ENCODE measurements at places on chromosomes 16 and 17. TPM values are rescaled to one million over a fixed set of nuclear protein-coding genes. Genes with fewer than 3 reads are reported as not detected.

Gene ZP2
- not detected for total RNA-seq

Gene GFAP
- not detected for total RNA-seq

Gene ENPP7
- not detected for total RNA-seq

Gene KRT36
- not detected for total RNA-seq

Gene CLDN9
- total RNA-seq: not detected

GRCh38 chr17:36185416-36185815 lies 9.0 kb upstream of the TBC1D3B start:
- H3K27ac ChIP-seq: no peak overlapping the region
- no peak overlapping the region for H3K4me3 ChIP-seq
- H3K4me1 ChIP-seq: peaks cover 17% of the 10 kb centered on the region
- no peaks in the 10 kb centered on the region for H3K36me3 ChIP-seq

DNA sequence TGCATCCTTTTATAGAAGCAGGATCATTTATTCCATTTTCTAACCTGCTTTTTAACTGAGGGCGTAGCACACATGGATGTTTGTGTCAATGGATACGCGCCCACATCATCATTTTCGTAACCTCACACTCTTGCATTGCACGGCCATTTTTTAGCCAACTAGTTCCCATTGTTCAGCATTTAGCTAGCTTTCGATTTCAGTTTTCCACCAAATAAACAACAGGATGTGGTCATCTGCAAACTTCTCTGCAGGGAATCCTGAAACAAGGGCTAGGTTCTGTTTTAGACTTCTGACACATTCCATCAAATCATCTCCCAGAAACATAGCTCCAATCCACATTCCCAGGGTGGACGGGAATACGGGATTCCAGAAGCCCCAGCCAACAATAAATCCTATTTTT lies 6.4 kb downstream of the CYB561 start:
- H3K4me3 ChIP-seq: peak overlapping the region; percentile 61
- no peak for DNase-seq
- peaks cover 7% of the 10 kb centered on the region for H3K27me3 ChIP-seq
- H3K4me1 ChIP-seq: peaks cover 21% of the 10 kb centered on the region
- no peaks in the 10 kb centered on the region for H3K36me3 ChIP-seq

DNA sequence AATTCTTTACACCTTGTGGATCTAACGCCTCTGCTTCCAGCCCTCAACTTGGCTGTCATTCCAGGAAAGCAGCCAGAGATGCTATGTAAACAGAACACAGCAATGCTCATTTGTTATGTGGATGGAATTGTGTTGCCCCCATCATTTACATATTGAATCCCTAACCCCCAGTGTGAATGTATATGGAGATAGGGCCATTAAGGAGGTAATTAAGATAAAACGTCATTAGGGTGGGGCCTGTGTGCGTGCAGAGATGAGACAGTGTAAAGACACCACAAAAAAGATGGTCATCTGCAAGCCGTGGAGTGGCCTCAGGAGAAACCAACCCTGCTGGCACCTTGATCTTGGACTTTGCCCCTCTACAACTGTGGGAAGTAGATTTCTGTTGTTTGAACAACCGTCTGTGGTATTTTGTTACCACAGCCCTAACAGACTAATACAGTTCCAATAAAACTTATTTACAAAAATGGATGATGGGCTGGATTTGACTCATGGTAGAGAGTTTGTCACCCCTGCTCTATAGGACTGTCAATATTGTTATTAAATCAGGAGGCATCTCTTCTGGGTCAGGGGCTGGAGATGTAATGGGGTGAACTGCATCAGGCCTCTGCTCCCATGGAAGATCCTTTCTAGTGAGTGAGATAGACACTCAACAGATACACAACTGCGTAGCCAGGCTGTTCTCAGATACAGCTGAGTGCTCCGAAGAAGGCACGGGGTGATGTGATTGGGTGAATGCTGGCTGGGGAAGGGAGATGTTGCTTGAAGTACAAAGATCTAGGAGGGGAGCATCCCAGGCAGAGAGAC lies 339.0 kb downstream of the SNX29 start:
- peak overlapping the region; percentile 50 for H3K27ac ChIP-seq
- DNase-seq: no peak
- peaks cover 2% of the 10 kb centered on the region for H3K36me3 ChIP-seq
- H3K4me1 ChIP-seq: no peaks in the 10 kb centered on the region
- H3K27me3 ChIP-seq: no peaks in the 10 kb centered on the region

- DNase-seq: no peak
- no peaks in the 10 kb centered on the region for H3K27me3 ChIP-seq
- no peak overlapping the region for H3K27ac ChIP-seq
- H3K4me1 ChIP-seq: peaks cover 2% of the 10 kb centered on the region
- no peak overlapping the region for H3K4me3 ChIP-seq
- peaks cover 13% of the 10 kb centered on the region for H3K36me3 ChIP-seq
Observed at GRCh38 chr16:2586241-2586640, 48.4 kb downstream of the PDPK1 start.

GRCh38 chr17:60392845-60393702 lies 1.1 kb upstream of the USP32 start:
- peaks cover 7% of the 10 kb centered on the region for H3K36me3 ChIP-seq
- peak; percentile 34 for DNase-seq
- H3K4me3 ChIP-seq: peak overlapping the region; percentile 93
- H3K27ac ChIP-seq: peak overlapping the region; percentile 97

DNA sequence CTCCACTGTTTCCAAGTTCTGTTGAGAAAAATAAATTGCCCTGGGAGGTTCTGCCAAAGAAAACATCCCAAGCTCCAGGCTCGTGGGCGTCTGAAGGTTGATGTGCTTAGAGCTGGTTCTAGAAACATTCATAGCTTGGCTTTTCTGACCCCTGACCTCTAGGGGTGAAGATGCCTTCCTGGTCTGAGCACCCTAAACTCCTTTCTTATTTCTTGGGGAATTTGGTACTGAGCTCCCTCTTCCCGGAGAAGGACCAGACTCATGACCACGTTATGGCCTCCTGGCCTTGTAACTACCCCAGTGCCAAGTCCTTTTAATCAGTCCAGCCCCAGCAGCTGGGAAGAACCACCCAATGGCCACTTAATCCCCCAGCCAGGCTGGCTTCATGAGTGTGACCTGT lies 66.4 kb downstream of the MYH11 start:
- no peaks in the 10 kb centered on the region for H3K27me3 ChIP-seq
- no peak overlapping the region for H3K27ac ChIP-seq
- DNase-seq: no peak
- H3K4me1 ChIP-seq: peaks cover 3% of the 10 kb centered on the region

DNA sequence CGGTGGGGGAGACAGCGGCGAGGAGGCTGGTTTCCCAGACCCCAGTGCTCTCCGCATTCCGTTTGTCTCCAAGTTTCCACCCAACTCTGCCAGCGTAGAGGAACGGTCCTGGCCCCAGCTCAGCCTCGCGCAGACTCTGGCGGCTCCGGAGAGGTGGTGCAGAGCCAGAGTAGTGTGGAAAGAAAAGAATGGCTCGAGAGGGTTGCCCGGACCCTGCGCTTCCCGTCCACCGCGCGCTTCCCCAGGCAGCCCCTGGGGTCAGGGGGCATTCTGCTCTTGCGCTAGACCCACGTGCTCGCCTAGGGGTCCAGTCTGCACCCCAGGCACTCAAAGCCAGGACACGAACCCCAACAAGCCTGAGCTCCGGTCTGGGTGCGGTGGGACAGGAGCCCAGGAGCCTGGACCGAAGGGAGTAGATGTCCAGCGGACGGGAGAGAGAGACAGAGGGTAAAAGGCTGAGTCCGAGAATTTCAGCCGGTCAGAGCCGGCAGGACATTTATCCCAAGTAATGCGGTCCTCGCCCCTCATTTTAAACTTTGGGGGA lies 3.8 kb downstream of the PMP22 start:
- H3K4me1 ChIP-seq: peaks cover 22% of the 10 kb centered on the region
- no peak for DNase-seq
- peak overlapping the region; percentile 77 for H3K4me3 ChIP-seq
- H3K27ac ChIP-seq: no peak overlapping the region
- H3K36me3 ChIP-seq: no peaks in the 10 kb centered on the region

DNA sequence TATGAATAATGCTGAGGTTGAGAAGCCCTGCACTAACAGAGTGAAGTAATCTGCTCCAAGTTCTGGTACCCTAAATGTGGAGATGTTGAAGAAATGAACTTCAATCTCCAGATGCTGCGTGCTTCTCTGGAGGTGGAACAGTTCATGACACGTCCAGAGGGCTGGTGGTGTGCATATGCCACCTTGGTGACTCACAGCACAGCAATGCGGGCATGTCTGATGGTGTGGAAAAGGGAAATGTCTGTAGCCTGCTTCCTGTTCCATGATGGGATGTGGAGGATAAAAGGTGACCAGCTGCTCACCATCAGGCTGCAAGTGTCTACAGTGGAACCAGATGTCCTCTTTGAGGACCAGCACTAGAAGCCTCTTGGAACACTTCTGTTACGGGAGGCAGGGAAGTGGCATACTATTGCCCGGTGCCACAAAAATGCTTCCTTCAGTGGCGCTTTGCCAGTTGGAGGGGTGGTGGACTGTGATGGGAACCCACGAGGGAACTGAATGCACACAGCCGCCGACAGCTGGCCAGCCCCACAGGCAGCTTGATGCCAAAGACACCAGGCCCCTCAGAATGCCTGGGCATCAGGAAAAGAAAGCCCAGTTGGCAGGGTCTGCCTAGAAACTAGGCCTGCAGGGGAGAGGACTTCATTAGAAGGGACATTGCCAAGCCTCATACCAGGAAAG lies 19.9 kb downstream of the SNX11 start:
- no peak overlapping the region for H3K27ac ChIP-seq
- no peak for DNase-seq
- peaks cover 6% of the 10 kb centered on the region for H3K36me3 ChIP-seq
- no peak overlapping the region for H3K4me3 ChIP-seq
- no peaks in the 10 kb centered on the region for H3K27me3 ChIP-seq

GRCh38 chr16:7185689-7186088 lies 147.0 kb upstream of the RBFOX1 start:
- DNase-seq: no peak
- no peak overlapping the region for H3K27ac ChIP-seq
- H3K4me3 ChIP-seq: no peak overlapping the region
- H3K36me3 ChIP-seq: no peaks in the 10 kb centered on the region

DNA sequence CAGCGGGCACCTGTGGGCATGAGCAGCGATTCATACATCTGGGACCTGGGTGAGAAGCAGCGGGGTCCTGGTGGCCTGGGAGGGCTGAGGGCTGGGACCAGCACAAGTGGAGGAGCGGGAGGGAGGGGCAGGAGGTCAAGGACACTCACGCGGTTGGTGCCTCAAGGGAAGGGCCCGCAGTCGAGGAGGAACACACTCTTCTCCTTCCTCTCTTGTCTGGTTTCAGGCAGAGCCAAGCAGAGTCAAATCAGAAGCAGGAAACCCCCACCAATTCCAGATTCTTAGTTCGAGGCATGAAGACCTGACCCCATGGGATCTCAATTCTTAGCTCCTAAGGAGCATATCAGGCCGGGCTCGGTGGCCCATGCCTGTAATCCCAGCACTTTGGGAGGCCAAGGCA lies 15.7 kb downstream of the DNAI2 start:
- H3K4me1 ChIP-seq: peaks cover 12% of the 10 kb centered on the region
- H3K36me3 ChIP-seq: peaks cover under 1% of the 10 kb centered on the region
- no peak overlapping the region for H3K4me3 ChIP-seq
- no peak for DNase-seq
- peaks cover under 1% of the 10 kb centered on the region for H3K27me3 ChIP-seq

DNA sequence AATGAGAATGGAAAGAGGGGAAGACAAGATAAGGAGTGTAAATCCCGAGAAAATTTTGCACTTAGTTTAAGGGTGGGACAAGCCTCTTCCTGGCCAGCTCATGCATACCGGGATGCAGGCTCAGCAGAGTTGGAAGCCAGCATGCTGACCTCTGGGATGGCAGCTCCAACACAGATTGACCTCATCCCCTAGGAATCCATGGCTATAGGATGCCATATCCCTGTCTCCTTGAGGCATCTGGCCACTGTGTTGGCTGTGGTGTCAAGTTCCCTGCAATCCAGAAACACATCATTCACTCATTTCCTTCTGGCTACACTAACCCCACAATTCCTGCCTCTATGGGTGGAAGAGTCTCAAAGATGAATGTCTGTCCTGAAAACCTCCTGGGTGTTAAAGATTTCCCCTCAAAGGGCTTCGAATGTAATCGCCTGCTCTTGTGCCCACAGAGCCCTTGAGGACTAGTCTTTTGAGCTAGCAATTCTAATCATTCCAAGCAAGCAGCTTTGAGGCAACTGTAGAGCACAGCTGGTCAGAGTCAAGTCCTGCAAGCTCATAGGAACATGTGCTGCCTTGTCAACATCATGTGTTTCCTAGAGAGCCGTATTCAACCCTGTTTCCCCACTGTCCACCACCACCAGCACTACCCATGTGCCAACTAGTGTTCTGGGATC lies 141.4 kb downstream of the PMP22 start:
- no peaks in the 10 kb centered on the region for H3K4me1 ChIP-seq
- peaks cover 5% of the 10 kb centered on the region for H3K27me3 ChIP-seq
- no peaks in the 10 kb centered on the region for H3K36me3 ChIP-seq
- H3K4me3 ChIP-seq: no peak overlapping the region
- DNase-seq: no peak

DNA sequence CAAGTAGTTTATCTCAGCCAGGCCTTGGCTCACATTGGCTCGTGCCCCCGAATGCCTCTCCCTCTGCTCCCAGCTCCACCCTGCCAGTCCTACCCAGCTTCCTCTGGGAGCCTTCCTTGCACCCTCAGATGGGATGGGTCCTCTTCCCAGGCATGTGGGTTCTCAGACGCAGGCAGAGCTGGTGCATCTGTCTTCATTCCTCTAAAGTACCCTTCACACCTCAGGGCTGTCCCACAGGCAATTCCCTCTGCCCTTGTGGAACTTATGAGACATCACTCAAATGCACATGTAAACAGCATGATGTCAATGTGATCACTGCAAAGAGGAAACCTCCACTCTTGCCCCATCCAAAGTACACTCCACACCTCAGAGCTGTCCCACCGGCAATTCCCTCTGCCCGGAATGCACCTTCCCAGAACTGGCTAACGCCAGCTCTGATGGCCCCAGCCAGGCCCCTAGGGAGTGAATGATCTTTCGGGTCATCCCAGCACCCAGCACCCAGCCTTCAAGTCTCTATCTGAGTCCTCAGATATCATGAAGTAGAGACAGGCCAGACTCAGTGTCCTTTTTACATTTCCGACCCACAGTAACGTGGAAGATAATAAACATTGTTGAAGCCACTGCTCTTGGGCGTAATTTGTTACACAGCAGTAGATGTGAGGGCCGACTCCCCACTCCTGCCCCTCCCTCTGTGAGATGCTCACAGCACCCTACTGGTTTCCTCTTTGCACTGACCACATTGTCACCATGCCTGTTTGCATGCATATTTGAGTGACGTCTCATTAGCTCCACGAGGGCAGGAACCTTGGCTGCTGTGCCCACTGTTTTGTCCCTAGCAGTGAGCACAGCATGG lies 85.4 kb downstream of the N4BP1 start:
- H3K27me3 ChIP-seq: no peaks in the 10 kb centered on the region
- H3K27ac ChIP-seq: no peak overlapping the region
- H3K36me3 ChIP-seq: peaks cover 3% of the 10 kb centered on the region
- no peak overlapping the region for H3K4me3 ChIP-seq

DNA sequence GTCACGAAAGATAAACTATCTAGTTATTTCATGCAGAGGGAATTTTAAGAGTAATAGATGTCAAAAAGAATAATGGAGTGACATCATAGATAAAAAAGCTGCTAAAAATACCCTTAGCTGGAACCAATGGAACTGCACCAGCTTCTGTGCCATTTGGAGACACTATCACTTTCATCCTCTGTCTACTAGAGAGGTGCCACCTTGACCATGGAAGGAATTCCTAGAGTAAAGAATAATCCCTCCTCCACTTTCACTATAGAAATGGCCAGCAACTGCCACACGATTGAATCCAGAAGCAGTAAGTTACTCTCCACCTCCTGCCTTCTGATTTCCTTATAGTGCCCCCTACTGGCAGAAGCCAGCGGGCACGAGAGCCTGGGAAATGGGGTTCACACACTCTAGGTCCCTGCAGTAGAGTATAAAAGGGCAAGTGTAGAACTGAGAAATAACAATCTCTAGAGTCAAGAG lies 2.8 kb upstream of the ALDH3A2 start:
- H3K4me1 ChIP-seq: peaks cover 38% of the 10 kb centered on the region
- no peaks in the 10 kb centered on the region for H3K36me3 ChIP-seq
- no peak overlapping the region for H3K27ac ChIP-seq
- peaks cover 21% of the 10 kb centered on the region for H3K27me3 ChIP-seq
- DNase-seq: peak; percentile 66
- H3K4me3 ChIP-seq: no peak overlapping the region
